CD4-positive, alpha-beta T cell treated with Interferon alpha-2 for 1 hour (primary cell): ENCODE measurements at places on chromosomes 7 and 10.

DNA sequence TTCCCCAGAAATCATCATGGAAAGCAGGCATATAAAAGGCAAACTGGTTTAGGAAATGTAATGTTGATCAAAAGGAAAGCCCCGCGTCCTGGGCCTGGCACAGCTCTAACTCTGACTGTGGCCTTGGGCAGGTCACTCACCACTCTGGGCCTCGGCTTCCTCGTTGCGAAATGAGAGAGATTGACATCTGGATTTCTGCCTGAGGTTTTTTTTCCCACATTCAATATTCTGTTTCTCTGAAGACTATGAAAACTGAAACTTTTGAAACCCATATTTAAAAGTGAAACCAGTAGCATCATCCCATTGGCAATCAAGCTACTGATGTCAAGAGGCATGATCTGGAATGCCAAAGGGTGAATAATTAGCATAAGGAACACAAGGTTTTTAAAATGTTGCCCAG lies 369.7 kb upstream of the NPVF start:
- no peak for DNase-seq

GRCh38 chr10:89404104-89405047 lies 10.0 kb upstream of the IFIT5 start:
- DNase-seq, result no peak

DNA sequence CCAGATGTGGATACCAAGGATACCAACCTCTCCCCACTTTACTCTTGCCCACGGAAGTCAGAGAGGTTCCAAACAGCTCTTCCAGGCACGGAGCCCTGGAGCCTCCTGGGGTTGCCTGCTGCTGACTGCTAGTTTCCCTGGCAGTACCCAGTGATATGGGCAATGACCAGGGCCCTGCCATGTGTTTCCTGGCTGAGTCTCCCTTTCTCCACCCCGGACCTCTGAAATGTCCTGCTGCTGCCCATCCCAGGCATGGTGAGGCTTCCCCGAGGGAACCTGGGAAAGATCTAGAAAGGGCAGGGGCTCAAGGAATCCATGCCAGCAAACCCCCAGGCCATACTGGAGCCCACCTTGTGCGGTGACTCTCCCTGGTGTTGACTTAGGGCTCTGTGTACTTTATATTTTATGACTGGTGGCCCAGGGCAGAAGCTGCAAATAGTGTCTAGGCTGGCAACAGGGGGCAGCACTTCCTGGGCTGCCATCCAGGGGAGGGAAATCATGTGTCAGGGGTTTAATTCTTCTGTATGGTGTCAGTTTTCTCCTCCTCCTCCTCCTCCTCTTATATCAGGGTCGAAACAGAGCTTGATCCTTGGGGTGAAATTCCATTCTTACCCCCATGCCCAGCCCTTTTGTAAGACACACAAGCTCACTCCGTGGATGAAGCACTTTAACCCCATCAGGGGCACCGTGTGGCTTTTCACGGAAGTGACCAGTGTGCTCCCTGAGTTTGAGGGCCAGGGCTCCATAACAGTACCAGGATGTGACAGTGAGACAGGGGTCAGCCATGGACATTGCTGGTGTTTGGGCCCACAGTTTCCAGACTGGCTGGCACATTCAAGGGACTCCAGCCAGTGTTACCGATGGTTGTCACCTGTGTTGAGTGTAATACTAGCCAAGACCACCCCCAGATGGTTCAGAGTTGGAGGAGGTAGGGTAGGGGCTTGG lies 62.4 kb upstream of the GDF10 start:
- DNase-seq, result no peak

- no peak for DNase-seq
Measured at GRCh38 chr7:116161728-116162127, 48.6 kb upstream of the TES start.

DNA sequence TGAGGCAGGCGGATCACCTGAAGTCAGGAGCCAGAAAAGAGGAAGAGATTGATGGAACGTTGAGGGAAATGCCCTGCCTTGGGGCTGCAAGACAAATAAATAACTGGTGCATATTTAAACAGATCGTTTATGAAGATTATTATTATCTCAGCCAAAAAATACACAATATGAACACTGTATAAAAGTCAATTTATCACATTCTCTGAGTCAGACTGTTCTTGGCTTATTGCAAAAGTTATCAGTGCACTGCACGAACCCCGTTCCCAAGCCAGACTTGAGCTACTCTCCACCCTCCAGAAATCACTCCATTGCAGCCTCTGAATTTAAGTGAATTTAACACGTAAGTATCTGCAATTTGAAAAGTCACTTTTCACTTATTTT lies 1.6 kb downstream of the DNMBP start:
- no peak for DNase-seq

- DNase-seq, result no peak
Measured at GRCh38 chr7:130719541-130719940, 14.5 kb downstream of the KLF14 start.

DNA sequence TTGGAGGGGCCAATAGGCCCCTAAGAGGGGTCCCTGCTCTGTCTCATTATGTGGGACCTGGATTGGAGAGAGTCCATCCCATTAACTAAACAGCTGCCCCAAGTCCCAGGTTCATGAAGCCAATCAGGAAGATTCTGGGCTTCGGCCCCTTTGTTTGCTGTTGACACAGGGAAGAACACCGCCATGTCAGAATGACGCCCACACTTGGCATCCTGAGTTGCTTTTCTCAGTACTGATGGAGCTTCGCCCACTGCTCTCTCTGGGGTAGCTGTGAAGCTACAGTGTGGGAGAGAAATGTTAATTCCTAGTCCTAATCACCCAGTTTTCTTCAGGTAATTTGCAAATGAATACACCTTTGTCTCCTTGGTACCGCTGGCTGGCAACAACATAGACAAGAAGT lies 264.7 kb downstream of the GLRX3 start:
- DNase-seq, result no peak
